ENCODE measurements at places on chromosomes 13 and 19. TPM values are rescaled to one million over a fixed set of nuclear protein-coding genes. Genes with fewer than 3 reads are reported as not detected.

DNA sequence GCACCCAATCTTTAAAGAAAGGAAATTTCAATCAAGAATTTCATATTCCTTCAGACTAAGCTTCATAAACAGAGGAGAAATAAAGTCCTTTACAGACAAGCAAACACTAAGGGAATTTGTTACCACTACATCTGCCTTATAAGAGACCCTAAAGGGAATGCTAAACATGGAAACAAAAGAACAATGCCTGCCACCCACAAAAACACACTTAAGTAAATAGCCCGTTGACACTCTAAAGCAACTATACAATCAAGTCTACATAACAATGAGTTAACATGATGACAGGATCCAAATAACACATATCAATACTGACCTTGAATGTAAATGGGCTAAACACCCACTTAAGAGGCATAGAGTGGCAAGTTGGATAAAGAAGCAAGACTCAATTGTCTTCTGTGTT, 1056.9 kb upstream of the ATXN8OS start:
- no peak for DNase-seq

GRCh38 chr13:106686163-106686562, 118.2 kb upstream of the ARGLU1 start:
- no peak for DNase-seq

- DNase-seq = no peak
Observed at GRCh38 chr19:35915443-35915842, 7.3 kb upstream of the TYROBP start.

GRCh38 chr13:102825400-102825799, 20.4 kb upstream of the ERCC5 start:
- no peak for DNase-seq

Gene KLF5
- total RNA-seq = 6.0 TPM

- DNase-seq = no peak
Observed at GRCh38 chr13:26325876-26326275, 71.9 kb downstream of the CDK8 start.

Gene TMPRSS9
- total RNA-seq = not detected

Gene LRRC4B
- 14.2 TPM for total RNA-seq

Gene PLPP2
- total RNA-seq = 0.83 TPM

Gene KLHL1
- not detected for total RNA-seq

DNA sequence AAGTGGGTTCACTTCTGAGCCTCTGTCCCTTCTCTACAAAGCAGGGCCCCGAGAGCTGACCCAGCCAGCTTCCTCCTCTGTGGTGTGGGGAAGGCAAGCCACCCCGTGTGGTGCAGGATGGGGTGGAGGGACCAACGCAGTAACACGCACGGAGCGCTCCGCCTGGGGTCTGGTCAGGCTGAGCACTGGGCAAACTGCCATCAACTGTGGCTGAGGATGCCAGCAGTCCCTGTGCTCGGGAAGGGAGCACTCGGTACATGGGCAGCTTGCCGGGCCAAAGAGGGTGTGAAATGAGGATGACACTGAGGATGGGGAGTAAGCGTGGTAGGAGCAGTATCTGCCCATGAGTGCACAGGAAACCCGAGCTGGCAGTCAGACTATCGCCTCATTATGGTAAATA, 7.6 kb upstream of the GMIP start:
- DNase-seq = no peak

Gene RNASEH2B
- 49.1 TPM for total RNA-seq

Gene ZNF880
- 20.3 TPM for total RNA-seq

- no peak for DNase-seq
Observed at GRCh38 chr13:78286748-78287147, 316.6 kb downstream of the POU4F1 start.

Gene TMEM255B
- 20.2 TPM for total RNA-seq

DNA sequence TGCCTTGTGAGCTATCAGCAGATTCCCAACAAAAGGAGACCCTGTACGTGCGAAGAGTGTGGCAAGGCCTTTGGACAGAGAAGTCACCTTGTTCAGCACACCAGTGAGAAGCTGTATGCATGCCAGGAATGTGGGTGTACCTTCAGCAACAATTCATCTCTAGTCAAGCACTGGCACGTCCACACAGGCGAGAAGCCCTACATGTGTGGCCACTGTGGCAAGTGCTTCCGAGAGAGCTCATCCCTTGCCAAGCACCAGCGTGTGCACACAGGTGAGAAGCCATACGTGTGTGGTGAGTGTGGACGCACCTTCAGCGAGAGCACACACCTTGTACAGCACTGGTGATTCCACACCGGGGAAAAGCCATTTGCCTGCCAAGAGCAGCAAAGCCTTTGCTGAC, 7.6 kb upstream of the ZSCAN22 start:
- no peak for DNase-seq

- no peak for DNase-seq
Observed at GRCh38 chr13:100361504-100361903, 227.1 kb downstream of the GGACT start.

DNA sequence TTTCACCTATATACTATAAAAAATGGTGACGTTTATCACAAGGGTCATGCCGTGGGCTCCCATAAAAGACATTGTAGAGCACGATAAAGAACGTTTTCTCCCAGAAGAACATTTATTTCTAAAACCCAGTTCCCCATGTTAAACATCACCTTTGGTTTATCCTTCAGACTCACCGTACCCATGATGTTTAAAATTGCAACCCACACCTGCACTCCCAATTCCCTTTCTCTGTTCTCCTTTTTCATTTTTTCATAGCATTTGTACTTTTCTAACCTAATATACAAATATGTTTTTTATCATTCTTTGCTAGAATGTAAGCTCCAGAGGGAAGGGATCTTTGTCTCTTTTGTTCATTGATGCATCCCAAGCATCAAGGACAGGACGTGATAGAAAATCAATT, 2.0 kb downstream of the RCBTB2 start:
- no peak for DNase-seq

- DNase-seq = no peak
Observed at GRCh38 chr13:60944863-60945262, 470.8 kb downstream of the PCDH20 start.

- DNase-seq = peak; percentile 58
Observed at GRCh38 chr19:55688422-55689218, 13.6 kb downstream of the EPN1 start.

Gene ZNF526
- 8.7 TPM for total RNA-seq

Gene GPR183
- total RNA-seq = 14.7 TPM

Gene SHC2
- total RNA-seq = 21.9 TPM

DNA sequence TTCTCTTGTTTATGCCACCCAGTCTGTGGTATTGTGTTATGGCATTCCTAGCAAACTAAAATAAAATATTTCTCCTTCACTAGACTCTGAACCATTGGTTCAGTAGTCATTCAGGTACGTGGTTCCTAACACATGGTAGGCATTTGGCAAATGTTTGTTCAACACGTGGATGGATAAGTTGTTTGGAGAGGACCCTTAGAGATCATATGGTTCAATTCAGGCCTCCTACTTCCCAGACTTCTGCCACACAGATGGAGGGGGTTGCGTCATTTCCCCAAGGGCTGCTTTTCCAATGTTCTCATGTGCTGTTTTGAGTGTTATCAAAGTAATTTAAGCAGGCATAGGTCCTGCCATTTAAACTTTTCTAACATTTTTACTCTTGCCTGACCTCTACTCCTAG, 6.7 kb downstream of the CXCL17 start:
- no peak for DNase-seq

DNA sequence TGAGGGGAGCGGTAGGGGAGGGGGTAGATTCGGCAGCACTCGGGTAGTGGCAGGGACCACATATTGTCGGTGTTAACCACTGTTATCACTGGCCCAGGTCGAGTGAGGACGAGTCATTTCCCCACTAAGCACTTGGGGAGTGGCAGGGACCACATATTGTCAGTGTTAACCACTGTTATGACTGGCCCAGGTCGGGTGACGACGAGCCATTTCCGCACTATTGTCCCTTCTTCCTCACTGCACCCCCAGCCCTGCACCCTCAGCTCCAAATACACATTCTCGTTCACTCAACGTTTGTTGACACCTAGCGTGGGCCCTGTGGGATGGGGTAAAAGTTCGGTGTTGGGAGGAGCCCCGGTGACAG, 467 bp upstream of the CLN5 start:
- DNase-seq = no peak

Gene ZNF507
- total RNA-seq = 16.1 TPM

DNA sequence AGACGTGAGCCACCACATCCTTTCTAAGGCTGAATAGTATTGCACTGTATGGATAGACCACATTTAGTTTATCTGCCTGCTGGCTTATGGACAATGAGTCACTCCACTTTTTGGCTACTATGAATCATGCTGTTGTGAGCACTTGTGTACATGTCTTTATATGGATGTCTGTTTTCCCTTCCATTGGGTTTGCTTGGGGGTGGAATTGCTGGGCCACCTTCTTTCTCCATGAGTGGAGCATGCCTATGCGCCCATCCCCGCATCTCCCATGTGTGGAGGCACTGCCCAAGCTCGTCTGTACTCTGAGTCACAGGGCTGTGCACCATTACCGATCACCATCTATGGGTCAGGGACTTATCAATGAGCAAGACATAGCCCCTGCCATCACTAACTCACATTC, 127.2 kb upstream of the GJB6 start:
- no peak for DNase-seq

DNA sequence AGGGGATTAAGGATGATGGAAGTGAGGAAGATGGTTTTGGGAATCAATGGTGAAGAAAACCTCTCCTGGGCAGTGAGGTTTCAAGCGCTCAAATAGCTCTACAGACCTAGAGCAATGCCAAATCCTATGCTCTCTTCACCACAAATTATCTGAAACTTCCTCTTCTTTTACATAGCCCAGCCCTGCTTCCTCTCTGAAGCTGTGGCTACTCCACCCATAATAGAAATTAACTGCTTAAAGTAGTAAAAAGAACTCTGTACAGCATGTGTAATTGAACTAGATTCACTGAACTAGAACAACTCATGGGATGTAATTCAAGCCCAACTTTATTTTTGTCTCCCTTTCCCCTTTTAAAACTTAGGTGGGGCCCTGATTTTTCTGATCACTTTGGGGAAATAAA, 20.4 kb upstream of the IFT88 start:
- no peak for DNase-seq

DNA sequence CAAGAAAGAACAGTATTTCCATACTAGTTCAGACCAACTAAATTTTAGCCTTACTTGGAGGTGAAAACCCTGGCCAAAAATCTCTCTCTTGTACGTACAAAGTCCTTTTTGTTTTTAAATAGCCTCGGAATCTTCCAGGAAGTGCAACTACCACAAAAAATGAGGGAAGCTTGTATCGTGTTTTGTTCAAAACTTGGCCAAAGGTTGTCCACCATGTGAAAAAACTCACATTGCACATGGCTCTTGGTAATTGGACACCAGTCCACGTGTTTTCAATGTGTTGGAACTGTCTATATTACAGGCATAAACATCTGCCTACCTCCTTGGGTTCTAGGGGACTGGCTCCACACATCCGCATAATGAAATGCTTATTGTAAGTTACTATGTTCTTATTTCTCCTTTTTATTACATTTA, 15.2 kb upstream of the STRN4 start:
- DNase-seq = no peak
